ENCODE measurements at places on chromosomes 5 and 9. TPM values are rescaled to one million over a fixed set of nuclear protein-coding genes. Genes with fewer than 3 reads are reported as not detected.

The AKNA gene
- 9.8 TPM for total RNA-seq

GRCh38 chr9:112925058-112925641 lies 34.5 kb upstream of the SLC46A2 start:
- H3K27ac ChIP-seq, result no peak overlapping the region
- H3K4me3 ChIP-seq, result no peak overlapping the region
- H3K27me3 ChIP-seq, result no peaks in the 10 kb centered on the region
- DNase-seq, result peak; percentile 13

The MRPL50 gene
- total RNA-seq, result 12.2 TPM

- peak; percentile 41 for DNase-seq
- peaks cover 2% of the 10 kb centered on the region for H3K4me1 ChIP-seq
- H3K27ac ChIP-seq, result no peak overlapping the region
These were observed 17.8 kb upstream of the DPM2 start for GRCh38 chr9:127955294-127956015.

- no peaks in the 10 kb centered on the region for H3K27me3 ChIP-seq
- peaks cover 22% of the 10 kb centered on the region for H3K36me3 ChIP-seq
- peak; percentile 28 for DNase-seq
- peak overlapping the region; percentile 98 for H3K27ac ChIP-seq
- H3K4me3 ChIP-seq, result peak overlapping the region; percentile 99
- H3K4me1 ChIP-seq, result peaks cover 9% of the 10 kb centered on the region
These were observed 519 bp downstream of the HSPA5 start for GRCh38 chr9:125240649-125240999.

The GADD45G gene
- total RNA-seq, result 2.3 TPM

The SLC1A3 gene
- total RNA-seq, result 3.1 TPM

GRCh38 chr9:35424356-35425352 lies 65.3 kb upstream of the RUSC2 start:
- DNase-seq, result no peak
- H3K4me3 ChIP-seq, result no peak overlapping the region
- no peak overlapping the region for H3K27ac ChIP-seq
- H3K36me3 ChIP-seq, result no peaks in the 10 kb centered on the region
- no peaks in the 10 kb centered on the region for H3K4me1 ChIP-seq

GRCh38 chr5:14591548-14591947 lies 10.0 kb downstream of the OTULINL start:
- no peak overlapping the region for H3K4me3 ChIP-seq
- H3K36me3 ChIP-seq, result no peaks in the 10 kb centered on the region
- peak; percentile 9 for DNase-seq
- H3K27ac ChIP-seq, result no peak overlapping the region
- H3K27me3 ChIP-seq, result no peaks in the 10 kb centered on the region

DNA sequence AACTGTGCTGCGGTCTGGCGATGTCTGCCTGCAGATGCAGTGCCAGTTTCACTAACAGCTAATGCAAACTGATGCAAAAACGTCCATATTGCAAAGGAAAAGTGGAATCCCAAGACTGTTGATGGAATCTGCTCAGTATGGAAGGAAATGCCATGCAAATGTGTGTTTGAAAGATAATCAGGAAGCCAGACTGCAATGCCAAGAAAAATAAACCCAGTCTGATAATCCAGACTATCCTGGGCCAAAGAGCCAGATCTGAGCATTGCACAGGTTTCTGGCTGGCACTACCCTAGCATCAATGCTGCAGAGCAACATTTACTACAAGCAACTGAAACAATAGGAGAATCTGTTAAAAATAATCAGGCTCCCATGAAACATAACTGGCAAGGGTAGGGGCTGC lies 130.3 kb downstream of the FSTL4 start:
- no peak for DNase-seq
- H3K4me1 ChIP-seq, result no peaks in the 10 kb centered on the region
- no peak overlapping the region for H3K27ac ChIP-seq
